Mammary epithelial cell (primary cell): ENCODE measurements at places on chromosomes 7 and 10. TPM values are rescaled to one million over a fixed set of nuclear protein-coding genes. Genes with fewer than 3 reads are reported as not detected.

DNA sequence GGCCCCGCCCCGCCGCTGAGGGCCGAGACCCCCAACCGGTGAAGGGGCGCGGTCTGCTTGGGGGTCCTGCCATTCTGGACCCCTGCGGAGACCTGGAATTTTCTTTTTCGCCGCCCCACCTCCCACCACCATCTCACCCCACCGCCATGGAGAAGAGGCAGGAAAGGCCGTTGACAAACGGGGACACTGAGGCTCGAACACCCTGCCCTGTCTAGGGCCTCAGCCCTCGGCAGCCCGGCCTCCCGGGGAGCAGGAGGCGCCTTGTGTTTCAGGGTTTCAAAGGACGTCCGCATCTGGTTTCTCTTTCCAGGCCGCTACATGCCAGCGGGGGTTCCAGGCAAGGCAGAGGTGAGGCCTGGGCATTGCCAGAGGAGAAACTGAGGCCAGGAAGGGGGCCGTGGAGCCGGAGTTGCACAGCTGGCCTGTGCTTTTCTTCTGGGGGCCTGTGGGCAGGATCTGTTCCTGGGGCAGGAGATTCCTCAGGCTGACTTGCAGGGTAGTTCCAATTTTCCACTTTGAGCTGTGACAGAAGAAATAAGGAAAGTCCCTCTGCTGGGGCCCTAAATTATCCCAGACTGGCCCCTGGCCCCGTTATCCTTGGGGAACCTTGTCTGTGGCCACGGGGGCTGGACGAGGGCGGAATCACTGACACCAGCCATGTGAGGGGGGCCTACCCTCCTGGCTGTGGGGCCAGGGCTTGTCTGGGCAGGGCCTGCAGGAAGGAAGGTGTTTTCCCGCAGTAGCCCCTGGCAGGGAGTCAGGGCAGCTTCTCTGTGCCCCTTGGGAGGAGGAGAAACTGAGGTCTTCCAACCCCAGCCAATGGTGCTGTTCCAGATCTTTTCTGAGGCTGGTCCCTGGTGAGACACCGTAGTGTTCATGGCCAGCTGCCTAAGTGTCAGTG is 900 bp upstream of the MICALL2 start:
- peak; percentile 43 for DNase-seq

DNA sequence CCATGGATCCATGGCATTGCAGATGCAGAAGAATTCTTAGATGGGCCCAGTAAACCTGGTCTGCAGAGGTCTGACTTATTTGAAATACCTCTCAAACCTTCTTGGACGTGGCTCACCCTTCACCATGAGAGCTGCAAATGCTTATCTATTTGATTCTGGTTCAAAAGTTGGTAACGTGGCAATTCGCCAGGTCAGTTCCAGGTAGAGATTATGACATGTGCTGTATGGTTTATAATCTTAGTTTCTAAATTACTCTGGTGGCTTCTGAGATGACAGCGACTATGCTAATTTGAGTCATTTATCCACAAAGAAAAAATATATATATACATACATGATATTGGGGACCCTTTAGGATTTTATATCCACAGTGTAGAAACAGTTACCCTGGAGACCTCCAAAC is 68.8 kb downstream of the NRP1 start:
- DNase-seq, result no peak

GRCh38 chr7:40969641-40970040 is 733.2 kb downstream of the INHBA start:
- no peak for DNase-seq

DNA sequence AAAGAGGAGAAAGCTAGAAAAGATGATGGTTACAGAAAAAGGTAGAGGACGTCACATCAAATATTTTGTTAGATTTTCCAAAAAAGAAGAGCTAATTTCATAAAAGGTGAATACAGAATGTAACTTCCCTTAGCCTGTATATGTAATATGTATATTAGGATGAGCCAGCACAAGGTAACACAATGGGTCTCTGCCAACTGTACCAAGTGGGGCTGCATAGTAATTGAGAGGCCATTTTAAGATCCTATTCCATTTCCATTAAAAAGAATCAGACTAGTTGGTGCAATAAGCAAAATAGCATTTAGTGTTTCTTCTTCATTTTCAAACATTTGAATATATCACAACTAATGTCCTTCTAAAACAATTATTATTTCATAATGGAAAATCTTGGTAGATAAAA is 134.6 kb downstream of the SEMA3A start:
- DNase-seq, result no peak

GRCh38 chr7:42478717-42479116 is 241.7 kb upstream of the GLI3 start:
- no peak for DNase-seq

DNA sequence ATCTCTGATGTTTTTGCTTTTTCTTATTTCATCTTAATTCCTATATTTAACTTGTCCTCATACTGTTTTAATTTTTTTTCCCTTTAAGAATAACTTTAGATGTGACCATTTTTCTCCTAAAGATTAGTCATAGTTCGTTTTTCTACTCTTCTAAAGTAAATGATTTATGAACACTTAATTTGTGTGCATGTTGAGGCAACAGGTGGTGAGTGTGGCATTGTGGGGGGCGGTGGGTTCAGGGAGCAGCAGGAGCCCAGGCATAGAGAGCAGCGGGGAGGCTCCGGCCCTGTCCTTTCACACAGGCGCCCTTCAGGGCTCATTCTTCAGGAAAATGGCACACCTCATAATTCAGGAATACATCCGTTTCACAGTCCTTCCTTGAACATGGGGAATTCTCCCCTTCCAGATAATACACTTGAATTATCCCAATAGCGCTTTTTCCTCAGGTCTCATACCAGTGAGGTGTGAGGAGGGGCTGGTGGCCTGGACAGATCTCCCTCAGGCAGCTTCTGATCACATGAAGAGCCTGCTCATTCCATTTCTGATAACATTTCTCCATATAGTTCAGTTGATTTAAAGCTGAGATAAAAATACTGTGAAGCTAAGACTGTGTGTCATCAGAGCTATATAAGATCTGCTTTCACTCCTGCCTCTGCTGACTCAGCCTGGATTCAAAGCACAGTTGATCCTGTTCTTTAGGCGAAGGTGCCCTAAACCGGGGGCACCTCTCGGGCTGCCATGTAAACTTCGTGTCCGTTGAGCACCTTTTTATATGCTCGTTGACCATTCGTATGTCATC is 40.2 kb downstream of the CUL1 start:
- no peak for DNase-seq

- DNase-seq, result no peak
These were observed 4.5 kb upstream of the EMX2 start for GRCh38 chr10:117537904-117538524.

GRCh38 chr7:100509231-100509630 is 25.5 kb downstream of the NYAP1 start:
- DNase-seq, result peak; percentile 93

DNA sequence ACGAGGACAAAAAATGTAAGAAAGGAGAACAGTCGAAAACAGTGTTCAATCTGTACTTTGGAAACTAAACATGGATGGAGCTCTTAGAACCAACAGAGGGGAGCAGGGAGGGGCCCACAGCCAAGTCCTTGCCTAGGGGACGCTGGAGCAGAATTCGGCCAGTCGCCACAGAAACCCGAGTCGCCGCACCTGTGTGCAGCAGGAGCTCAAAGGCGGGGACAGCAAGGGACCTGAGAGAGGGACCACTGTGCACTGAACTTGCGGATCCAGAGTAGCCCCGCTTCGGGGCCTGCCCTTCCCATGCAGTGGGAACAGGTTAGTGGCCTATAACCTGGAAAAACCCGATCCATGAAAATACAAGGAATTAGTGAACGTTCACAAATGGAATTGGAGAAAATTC is 68.1 kb downstream of the SEC61G start:
- no peak for DNase-seq

GRCh38 chr7:121440857-121441503 is 44.9 kb upstream of the FAM3C start:
- DNase-seq, result no peak

DNA sequence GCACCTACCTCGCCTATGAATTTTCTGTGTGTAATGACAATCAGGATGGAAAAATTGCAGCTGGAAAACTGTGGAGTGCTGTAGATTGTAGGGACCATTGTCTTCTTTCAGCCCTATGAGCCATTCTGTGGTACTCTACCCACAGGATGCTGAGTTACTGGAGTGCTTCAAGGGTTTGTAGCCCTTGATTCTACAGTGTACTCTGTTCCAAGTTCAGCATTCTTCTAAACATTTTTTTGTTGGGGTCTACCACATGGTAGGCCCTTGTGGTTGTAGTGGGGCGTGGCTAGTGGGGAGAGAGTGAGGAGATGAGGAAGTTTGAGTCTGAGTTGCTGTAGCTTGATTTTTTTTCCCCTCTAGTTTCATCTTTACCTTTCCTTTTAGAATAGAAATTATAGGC is 33.5 kb downstream of the REEP3 start:
- peak; percentile 82 for DNase-seq

- DNase-seq, result peak; percentile 72
These were observed 1.3 kb downstream of the ZNRF2 start for GRCh38 chr7:30285536-30286284.

- DNase-seq, result peak; percentile 78
These were observed at the start of gene SKIDA1 for GRCh38 chr10:21525367-21526187. Gene SKIDA1, minus strand, starts transcription at chr10:21525682. Its CDS starts 7,860 bp downstream, at chr10:21517822.

GRCh38 chr7:131623154-131623553 is 66.7 kb upstream of the PODXL start:
- DNase-seq, result no peak

GRCh38 chr10:75651417-75651816 is 220.0 kb downstream of the LRMDA start:
- peak; percentile 35 for DNase-seq

DNA sequence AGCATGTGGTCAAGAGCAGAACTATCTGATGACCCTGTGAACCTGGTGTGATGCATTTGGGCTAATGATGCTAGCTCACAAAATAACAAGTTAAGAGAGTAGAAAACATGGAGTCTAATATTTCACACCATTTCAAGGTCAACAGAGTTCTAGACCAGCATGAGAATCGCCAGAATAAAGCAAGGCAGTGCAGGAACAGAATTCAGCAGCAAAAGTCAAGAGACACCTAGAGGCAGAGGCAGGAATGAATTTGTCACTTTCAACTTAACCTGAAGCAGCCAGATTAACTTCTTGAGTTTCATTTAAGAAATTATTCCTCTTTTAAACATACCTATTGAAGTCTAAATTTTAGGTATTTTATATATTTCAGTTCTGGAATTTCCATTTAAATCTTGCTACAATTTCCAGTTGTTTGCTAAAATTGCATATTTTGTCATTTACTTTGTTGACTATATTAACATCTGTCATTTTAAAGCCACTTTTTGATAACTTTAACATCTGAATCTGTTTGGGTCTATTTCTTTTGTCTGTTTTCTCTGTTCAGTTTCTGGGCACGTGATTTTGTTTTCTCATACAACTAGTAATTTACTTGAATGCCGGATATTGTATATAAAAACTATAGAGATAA is 44.2 kb upstream of the PRSS58 start:
- DNase-seq, result no peak

GRCh38 chr7:130953196-130953595 is 219.2 kb upstream of the KLF14 start:
- no peak for DNase-seq

GRCh38 chr7:32670110-32671025 is 175.1 kb downstream of the AVL9 start:
- DNase-seq, result peak; percentile 61

DNA sequence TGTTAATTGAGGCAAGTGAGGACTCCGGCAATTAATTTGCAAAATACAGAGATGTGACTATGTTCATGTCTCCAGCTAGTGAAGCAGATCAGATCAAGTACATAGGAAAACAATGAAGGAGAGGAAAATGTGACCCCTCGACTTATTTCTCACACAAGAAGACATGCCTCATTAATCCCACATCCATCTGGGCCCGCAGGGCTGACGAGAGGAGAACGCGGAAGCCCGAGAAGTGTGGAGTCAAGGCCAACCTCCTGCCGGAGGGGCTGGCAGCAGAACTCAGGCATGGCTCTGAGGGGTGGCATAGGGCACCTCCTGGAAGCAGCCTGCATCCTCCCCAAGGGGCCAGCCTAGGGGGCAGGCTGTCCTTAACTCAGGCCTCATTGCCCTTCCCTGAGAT is 54.4 kb downstream of the ZNF503 start:
- no peak for DNase-seq

GRCh38 chr10:91761721-91762120 is 36.5 kb upstream of the TNKS2 start:
- DNase-seq, result no peak

GRCh38 chr7:34747867-34748727 is 90.1 kb downstream of the NPSR1 start:
- DNase-seq, result peak; percentile 30

- no peak for DNase-seq
These were observed 56.3 kb downstream of the PDZD8 start for GRCh38 chr10:117318909-117319308.

DNA sequence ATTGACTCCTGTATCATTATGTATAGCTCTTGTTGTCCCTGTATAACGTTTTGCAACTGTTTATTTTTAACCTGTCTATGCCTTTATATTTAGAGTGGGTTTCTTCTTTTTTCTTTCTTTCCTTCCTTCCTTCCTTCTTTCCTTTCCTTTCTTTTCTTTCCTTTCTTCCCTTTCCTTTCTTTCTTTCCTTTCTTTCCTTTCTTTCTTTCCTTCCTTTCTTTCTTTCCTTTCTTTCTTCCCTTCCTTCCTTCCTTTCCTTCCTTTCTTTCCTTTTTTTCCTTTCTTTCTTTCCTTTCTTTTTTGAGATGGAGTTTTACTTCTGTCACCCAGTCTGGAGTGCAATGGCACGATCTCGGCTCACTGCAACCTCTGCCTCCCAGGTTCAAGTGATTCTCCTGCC is 5.9 kb downstream of the JAKMIP3 start:
- no peak for DNase-seq

GRCh38 chr10:87798082-87798481 is 19.9 kb downstream of the ATAD1 start:
- DNase-seq, result no peak

- no peak for DNase-seq
These were observed 30.1 kb downstream of the INSIG1 start for GRCh38 chr7:155327590-155328320.

- no peak for DNase-seq
These were observed 698.8 kb upstream of the CELF2 start for GRCh38 chr10:10318856-10319255.

DNA sequence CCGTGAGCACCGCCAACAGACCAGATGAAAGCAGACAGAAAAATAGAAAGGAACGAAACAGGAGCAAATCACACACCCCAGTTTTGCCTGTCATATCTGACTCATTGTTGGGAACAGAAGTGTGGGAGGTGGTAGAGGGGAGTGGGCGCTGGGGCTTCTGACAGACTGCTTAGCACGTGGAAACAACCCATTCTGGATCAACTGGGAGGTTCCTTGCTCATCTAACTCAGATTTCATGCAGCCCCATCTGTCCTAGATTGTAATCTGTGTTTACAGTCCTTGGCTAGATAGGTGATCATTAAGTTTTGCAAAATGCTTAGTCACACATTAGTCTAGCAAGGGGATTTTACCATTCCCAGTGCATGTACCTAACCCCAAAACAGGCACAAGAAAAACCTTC is 154.1 kb downstream of the NRP1 start:
- no peak for DNase-seq

Gene ELN
- not detected in 2 replicates for total RNA-seq

Gene PNLIP
- total RNA-seq, result not detected in 2 replicates

Gene WEE2
- not detected in 2 replicates for total RNA-seq

Gene ANKRD7
- total RNA-seq, result 1.7 TPM

Gene ZEB1
- 1.2 TPM for total RNA-seq

Gene ELFN1
- not detected in 2 replicates for total RNA-seq

Gene GSTO2
- 16.2 TPM for total RNA-seq

Gene PITX3
- total RNA-seq, result not detected

Gene RPEL1
- 0.16 TPM in 1 of 2 replicates, not detected in the other for total RNA-seq

Gene LEP
- not detected in 2 replicates for total RNA-seq

Gene TYW1B
- 1.3 TPM for total RNA-seq

Gene CAV2
- total RNA-seq, result 385 TPM

Gene TSPAN12
- 3.2 TPM for total RNA-seq

Gene NCF1
- total RNA-seq, result not detected

Gene SYT15B
- total RNA-seq, result not detected

Gene CALML3
- 327 and 704 TPM in 2 replicates for total RNA-seq
